ENCODE measurements at places on chromosomes 16 and 17.

DNA sequence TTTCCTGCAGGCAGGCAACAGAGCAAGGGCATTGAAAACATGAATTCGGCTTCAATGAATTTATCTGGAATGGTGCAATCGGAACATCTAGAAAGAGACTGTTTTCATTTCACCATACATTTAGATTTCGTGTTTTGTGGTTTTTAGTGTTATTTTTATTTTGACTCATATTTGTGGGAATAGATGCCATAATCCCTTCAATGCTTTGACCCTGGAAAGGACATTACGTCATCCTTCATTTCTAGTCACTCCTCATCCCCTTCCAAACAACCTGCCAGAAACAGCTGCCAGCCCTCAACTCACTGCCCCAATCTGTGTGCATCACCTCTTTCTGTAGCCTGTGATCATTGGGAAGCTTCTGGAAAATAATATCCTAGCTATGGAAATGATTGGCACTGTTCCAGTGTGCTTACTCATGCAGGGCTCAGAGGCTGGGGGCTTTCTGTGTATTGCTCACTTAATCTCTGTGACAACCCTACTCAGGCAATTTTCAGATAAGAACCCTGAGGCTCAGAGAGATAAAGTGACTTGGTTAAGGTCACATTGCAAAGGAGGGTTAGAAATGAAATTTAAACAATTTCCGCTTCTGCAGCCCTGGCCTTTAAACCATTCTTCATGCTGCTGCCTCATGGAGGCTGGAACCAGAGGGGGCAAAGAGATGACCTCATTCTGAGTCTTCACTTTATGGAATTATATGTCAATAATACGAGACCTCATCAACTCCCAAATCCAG is 9.5 kb upstream of the KSR1 start:
- no peak for DNase-seq

DNA sequence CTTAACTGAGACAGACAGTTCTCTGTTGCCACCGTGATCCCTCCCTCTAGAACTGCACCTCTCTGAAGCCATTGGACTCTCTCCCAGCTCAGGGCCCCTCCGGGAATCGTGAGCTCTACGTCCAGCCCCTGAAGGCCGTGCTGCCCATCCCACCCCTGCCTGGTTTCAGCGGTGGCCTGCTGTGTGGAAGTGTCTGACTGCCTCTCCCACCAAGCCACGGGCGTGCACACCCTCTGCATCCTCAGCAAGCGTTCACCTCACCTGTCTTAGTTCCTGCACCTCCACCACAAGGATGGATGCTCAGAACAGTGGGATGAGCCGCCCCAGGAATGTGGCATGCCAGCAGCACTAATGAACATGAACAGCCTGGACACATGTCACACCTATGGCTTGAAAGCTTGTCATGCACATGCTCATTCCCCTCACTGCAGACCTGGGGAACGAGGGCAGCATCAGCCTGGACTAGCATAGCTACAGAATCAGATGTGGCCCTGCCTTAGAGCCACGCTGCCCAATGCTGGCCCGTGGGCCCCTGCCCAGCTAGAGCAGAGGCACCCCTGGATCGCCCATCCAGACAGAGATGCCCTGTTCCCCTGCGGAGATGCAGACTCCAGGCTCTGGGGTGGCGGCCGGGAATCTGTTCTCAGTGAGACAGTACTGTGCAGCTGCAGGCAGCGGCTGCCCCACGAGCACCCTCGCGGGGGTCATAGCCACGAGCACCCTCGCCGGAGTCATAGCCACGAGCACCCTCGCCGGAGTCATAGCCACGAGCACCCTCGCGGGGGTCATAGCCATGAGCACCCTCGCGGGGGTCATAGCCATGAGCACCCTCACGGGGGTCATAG is 73.7 kb upstream of the CHMP6 start:
- no peak for DNase-seq

DNA sequence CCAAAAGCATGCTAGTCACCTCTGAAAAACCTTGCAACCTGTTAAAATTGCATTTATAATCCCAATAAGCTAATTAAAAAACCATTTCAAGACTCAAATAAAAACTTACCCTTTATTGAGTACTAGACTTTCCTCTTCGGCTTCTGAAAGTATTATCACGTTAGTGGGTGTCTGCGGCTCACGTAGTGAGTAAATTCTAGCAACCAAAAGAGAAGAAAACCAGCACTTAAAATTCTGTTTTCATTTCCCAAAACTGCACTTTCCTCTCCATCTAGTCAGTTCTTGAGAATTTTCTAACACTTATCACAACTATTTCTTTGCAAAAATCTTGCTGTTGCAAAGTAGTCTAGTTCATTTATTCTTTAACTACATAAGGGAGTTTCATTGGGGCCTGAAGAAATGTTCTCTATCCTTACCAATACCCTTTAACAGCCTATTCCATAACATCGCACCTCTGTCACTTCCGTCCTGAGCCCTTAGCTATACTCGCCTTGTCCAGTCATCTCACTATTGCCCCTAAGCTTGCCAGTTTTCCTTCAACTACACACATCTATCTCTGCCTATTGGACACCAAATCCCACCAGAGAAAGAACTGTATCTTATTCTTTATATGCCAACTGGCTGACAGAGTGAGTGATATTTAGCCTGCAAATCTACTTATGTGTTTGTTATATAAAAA is 8.7 kb downstream of the NUP88 start:
- DNase-seq, result no peak

- no peak for DNase-seq
These were observed 63.8 kb upstream of the GPRC5B start for GRCh38 chr16:19948186-19949104.

DNA sequence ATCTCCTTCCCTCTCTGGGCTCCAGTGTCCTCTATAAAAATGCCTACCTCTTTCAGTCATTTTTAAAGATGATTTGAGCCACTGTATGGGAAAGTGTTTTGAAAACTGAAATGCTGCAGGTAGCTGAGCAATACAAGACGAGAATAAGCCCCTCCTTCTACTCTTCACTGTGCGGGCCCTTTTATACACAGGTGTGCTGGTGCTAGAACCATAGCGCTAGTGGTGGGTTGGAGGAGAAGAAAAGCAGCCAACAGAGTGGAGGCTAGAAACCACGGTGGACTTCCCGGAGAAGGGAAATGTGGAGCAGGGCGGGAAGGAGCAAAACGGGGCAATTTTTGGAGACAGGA is 58.2 kb upstream of the DLX4 start:
- no peak for DNase-seq

DNA sequence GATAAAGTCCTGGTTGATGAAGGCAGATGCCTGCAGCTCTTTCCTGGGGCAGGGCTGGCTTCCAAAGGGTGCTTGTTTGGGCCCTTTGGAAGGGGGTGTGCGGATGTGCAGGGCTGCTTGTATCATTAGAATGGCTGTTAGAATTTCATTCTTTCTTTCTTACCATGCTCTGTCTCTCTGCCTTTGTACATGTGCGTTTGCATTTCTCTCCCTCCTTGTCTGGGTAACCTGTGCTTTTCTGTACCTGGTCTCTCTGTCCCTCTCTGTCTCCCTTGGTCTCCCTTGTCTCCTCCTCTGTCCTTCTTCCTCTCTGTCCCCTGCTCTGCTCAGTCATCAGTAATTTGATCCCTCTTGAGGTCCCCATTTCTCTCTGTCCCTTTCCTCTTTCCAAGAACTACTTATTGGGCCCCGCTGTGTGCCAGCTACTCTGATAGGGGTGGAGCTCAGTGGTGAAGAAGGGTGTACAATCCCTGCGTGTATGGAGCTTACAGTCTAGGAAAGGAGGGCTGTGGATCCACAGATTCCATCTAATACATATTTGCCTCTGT is 69.3 kb downstream of the PLCG2 start:
- DNase-seq, result no peak

GRCh38 chr16:49889725-49890397 is 33.9 kb upstream of the ZNF423 start:
- no peak for DNase-seq

DNA sequence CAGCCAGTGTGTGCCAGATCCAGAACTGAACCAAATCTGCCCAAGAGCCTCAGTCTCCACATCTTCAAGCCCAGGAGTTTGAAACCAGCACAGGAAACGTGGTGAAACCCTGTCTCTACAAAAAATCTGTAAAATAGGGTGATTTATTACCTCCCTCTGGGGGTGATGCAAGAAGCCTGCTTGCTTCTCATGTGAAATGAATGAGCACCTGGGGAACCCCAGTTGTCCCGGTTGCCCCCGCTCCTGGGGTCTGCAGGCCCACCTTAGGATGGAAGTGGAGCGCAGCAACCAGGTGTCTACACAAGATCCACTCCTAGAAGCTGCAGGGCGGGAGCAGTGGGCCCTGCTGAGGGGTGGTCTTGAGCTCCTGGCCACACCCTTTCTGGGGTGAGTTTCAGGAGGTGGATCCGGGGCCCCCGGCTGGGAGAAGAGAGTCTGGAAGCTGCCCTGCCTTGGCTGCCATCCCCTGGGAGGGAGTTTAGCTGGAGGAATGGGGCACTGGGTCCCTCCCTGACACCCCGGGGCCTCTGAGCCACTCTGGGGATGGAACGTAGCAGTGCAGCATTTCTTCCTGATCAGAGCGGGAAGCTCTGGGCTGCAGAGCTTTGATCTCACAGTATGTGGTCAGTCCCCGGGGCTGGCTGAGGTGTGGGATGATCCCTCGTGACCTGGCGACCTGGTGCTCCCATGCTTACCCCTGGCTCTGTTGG is 117.8 kb downstream of the RAB11FIP4 start:
- DNase-seq, result no peak

- DNase-seq, result no peak
These were observed 2.3 kb upstream of the PAFAH1B1 start for GRCh38 chr17:2591040-2591640.

GRCh38 chr17:83041305-83041704 is 38.1 kb upstream of the METRNL start:
- DNase-seq, result no peak

- no peak for DNase-seq
These were observed 296.6 kb upstream of the PMFBP1 start for GRCh38 chr16:72468582-72468981.

GRCh38 chr17:43143201-43143600 is 18.0 kb upstream of the BRCA1 start:
- no peak for DNase-seq

DNA sequence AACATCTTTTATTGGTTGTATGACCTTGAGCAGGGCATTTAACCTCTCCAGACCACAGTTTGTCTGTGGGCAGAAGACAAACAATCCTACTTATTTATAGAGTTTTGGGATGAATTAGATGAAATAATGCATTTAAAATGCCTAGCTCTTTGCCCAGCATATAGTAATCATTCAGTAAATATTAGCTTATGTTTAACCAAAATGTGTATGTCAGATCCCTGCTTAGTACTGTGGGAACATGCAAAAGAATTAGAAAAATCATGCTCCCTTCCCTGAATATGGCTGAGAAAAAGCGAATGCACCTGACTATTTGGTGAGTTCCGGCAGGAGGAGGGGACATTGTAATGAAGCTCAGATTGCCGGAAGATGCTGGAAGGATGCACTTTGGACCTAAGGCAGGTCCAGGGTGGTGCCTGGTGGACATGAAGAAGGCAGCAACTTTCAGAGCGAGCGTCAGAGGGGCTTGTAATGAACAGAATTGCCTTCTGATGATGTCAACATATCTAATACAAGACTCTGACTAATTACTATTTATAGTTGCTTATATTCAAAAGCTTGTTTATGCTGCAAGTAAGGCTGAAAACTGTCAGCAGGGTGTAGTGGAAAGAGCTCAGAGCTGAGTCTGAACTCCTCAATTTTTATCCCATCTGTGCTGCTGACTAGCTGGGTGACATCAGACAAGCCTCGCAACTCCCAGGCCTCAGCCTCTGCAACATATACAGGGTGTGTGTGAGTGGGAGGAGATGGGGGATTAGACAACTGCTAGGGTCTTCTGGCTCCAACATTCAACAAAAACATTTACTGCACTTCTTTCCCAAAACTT is 221.2 kb downstream of the PRKCA start:
- no peak for DNase-seq

DNA sequence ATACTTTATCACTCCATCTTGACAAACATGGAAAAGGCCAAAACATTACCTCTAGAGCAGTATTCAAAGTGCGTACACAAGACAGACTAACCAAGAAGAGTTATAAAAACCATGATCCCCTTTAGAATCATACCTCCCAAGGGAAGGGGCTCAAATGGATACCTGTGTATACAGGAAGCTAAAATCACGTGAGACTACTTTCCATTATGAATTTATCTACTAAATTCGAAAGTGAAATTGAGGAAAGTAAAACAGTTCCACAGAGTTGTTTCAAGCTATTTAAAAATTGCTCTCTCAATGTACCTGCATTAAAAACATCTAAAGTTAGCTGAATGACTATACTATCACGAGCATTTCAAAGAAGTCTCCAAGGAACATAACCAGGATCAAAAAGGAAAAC is 32.7 kb downstream of the AP1G1 start:
- DNase-seq, result no peak

GRCh38 chr17:42629411-42630009 is 20.0 kb downstream of the TUBG1 start:
- DNase-seq, result no peak

DNA sequence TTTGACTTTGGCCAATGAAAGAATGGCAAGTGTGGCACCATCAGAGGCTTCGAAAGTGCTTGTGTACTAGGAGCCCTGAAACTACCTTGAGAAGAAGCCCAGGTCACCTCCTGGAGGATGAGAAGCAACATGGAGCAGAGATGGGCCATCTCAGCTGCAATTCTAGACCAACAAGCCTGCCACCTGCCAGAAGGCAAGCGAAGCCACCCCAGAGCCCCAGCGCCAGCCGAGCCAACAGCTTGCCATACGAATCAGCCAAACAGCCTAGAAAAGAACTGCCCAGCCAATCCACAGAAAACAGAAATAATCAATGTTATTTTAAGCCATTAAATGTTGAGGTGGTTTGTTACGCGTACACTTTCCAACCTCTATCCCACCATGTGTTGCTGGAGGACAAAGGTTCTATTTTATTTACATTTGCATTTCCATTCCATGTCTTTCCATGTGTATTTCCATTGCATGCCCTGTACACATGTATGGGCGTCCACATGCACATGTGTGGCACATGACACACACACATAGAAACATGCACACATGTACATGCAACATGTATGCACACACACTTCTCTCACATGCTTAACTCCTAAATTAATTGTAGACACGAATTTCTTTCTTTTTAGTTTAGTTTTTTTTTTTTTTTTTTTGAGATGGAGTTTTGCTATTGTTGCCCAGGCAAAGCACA is 144.3 kb upstream of the TNRC6C start:
- DNase-seq, result no peak

DNA sequence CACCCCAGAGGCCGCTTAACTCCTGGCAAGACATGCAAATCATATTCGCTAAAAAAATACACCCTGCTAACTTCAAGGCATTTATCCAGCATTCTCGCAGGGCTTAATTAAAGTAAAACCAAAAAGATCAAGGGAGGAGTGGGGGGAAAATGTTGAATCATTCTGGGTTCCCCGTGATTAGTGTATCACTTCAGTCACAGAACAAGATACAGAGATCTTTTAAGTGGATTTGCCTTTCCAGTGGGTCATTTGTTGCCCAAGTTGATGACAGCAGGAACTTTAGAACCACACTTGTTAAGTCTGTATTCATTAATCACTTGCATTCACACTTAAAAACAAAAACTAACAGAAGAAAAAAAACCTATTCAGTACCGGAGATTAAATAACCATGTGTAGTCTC is 17.3 kb downstream of the CRYBA1 start:
- DNase-seq, result no peak

Measured in SK-N-DZ (cell line).